Natural killer cell (primary cell): ENCODE measurements at places on chromosomes 7 and 10. TPM values are rescaled to one million over a fixed set of nuclear protein-coding genes. Genes with fewer than 3 reads are reported as not detected.
A peak's percentile ranks its signal among the peaks of the same experiment; 100 is the strongest.

Gene CHN2
- 40.6 TPM for total RNA-seq

Gene HTR5A
- total RNA-seq, result not detected

Gene TRIM50
- not detected for total RNA-seq

Gene ANLN
- total RNA-seq, result 2.0 TPM

Gene CLCN1
- 0.19 TPM for total RNA-seq

Gene FAM131B
- 2.3 TPM for total RNA-seq

Gene GPC2
- 2.4 TPM for total RNA-seq

Gene SSC4D
- not detected for total RNA-seq

DNA sequence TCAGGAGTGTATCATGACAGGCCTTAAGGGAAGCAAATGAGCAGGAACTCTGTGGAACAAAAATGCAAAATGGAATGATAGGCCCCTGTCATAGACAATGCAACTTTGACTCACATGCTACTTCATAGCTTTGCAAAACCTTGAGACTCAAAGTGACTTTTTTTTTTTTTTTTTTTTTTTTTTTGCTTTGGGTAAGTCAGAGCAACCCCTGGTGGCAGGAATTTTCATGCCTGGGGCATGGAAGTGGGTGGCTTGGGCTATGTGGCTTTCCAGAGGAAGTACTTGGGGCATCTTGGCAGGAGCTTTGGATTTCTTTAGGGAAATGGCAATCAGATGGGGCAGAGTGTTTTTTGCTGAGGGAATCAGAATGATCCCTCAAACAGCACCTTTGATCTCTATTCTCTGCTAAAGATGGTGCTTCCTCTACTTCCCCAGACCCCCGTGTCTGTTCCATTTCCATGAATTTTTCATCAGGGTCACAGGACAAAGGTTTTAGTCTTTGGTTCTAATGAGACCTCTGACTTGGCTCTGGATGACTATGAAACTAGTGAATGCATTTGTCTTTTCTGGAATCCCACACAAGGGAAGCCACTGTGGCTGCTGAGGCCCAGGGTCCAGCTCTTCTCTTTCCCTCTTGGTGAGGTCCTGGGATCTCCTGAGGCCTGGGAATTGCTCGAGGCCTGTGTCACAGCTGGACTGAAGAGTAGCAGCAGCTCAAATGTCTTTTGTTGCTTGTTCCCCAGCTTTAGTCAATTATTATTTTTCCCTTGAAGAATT lies 62.8 kb downstream of the TACC2 start:
- no peak for DNase-seq

GRCh38 chr10:72935361-72935760 lies 19.2 kb downstream of the PLA2G12B start:
- no peak for DNase-seq

- no peak for DNase-seq
These were observed 111.2 kb downstream of the ZMIZ1 start for GRCh38 chr10:79179957-79180309.

GRCh38 chr10:121245754-121246153 lies 352.5 kb downstream of the FGFR2 start:
- DNase-seq, result no peak

DNA sequence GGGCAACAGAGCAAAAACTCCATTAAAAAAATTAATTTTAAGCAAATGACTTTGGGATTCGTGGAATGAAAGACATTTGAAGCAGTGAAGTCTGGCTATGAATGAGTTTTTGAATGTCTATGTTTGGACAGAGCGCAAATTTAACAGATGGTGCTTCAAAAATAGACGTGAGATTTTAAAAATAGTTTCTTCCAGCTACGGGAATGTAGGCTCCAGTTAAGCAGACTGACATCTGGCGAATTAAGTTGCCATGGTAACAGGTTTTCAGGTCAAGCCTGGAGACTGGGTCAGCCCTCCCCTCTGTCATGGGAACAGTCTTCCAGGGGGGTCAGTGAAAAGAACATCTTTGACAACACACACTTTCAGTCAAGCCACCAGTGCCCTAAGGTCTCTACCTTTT lies 62.0 kb downstream of the MYOF start:
- DNase-seq, result no peak

GRCh38 chr7:25244254-25245033 lies 16.2 kb upstream of the NPVF start:
- DNase-seq, result no peak

DNA sequence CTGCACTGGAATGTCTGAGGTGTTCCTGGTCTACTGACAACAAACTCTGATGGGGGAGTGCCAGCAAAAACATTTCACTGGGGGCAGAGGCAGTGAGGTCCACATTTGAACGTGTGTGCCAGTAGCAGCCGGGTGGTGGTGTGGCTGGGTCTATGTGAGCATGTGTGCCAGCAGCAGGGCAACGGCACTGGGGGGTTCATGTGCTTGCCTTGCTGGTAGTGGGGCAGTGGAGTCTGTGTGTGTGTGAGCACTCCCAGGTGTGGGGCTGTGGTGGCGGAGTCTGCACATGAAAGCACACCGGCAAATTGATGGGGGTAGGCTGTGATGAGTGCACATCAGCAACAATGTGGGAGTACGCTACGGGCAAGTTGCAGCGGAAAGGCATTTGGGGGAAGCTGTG lies 49.4 kb upstream of the SORCS1 start:
- no peak for DNase-seq

DNA sequence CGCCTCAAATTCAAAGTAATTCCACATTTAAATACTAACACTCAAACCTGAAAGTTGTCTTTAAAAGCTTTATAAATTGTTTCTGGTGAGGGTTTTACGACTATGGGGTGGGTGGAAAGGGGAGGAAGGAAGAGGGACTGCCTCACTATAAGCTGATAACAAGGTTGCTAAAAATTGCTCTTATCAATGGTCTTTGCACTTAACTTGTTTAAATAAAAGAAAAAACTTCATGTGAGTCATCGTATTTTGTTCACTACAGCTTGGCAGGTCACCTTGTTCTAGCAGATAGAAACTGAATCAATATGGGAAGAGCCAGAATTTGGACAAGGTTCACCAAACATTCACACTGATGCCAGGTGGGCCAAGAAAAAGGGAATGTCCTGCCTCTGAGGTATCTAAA lies 129.2 kb downstream of the TES start:
- no peak for DNase-seq

- DNase-seq, result no peak
These were observed 27.9 kb downstream of the GNG11 start for GRCh38 chr7:93949423-93949822.

DNA sequence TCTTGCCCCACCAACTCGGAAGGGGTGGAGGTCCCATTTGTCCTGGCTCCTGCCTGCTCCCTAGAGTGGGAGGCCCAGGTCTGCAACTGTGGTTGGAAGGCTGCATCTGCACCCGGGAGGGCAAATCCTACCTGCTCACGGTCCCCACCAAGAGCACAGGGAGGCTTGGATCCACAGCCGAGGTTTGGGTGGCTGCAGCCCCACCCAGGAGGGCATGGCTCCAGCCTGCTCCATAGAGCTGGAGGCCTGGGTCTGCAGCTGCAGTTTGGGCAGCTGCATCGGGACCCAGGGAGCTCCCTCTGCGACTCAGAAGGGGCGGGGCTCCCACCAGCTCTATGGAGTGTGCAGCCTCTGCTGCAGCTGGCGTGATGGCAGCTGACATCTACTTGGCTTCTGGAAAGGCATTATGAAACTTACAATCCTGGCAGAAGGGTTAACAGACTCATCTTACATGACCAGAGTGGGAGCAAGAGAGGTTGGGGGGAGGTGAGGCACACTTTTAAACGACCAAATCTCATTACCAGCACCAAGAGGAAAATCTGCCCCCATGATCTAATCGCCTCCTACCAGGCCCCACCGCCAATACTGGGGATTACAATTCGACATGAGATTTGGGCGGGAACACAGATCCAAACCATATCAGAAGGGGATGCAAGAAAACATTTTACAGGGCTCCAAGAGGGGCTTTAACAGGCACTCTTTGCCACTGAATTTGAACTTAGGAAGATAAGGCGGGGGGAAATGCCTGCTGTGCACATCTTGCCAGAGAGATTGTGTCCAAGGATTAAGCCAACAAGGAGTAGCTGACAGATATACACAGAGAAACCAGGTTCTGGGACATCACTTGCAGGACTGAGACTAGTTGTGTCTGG lies 8.2 kb upstream of the BLVRA start:
- DNase-seq, result no peak

DNA sequence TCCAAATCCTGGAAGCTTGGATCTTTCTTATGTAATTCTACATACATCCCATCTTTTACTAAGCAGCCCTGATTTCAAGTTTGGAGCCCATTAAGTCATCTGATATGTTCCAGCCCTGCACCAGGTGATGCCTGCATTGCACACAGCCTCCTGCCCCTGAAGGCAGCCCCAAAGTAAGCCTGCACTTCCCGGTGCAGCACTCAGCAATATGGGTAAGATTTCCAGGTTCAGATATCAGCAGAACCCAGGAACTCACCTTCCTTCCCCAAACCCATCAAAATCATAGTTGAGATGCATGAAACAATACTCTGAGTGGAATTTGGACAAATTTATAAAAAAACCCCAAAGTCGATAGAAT lies 333 bp upstream of the DDC start:
- no peak for DNase-seq

- no peak for DNase-seq
These were observed 51.1 kb upstream of the C1GALT1 start for GRCh38 chr7:7131273-7131672.

DNA sequence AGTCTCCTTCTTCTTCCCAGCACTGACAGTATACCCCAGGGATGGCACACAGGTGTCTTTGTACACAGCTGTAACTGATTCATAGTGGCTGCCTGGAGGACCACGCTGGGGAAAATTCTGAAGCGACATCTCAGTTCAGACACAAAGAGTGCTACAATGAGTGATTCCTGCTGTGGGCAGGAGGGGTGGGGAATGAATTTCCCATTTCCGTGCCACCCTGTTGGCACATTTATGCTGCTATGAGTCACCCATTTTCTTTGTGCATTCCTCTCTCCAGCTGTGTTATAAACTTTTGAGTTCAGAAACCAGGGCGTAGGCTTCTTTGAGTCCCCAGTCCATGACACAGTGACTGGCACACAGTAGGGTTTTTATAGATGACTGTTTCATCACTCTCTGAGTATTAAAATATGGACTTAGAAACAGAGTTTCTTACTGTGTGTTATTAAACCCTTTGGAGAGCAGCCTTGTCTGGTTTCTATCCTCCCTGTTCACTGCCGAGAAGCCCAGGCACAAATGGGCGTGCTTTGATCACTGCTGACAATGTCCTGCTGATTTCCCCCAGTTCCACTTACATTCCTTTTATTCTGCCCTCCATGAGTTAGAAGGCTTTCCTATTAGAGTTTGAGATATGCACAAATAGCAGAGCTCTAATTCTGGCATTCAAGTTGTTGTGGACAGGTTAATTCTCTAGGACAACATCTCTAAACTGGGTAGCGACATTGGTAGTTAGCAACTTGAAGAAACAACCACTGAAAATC lies 24.0 kb upstream of the NPS start:
- DNase-seq, result no peak

- DNase-seq, result no peak
These were observed 249.4 kb downstream of the COBL start for GRCh38 chr7:51067258-51067657.

DNA sequence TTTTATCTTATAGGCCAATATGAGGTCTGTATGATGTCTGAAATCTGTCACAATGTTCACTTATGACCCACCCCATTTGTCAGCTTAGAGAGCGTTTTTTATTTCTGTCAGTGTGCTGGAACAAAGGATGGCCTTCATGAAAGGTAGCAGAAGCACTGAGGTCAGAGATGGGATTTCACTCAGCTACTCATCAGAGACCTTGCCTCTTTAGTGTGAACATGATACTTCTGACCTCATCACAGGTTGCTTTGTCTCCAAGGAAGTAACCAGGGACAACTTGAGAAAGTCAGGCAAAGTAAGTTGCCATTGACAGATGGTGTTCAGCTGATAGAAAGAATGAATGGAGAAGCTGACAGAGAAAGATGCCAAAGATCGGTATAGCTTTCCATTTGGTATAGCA lies 16.3 kb downstream of the YAE1 start:
- DNase-seq, result no peak

DNA sequence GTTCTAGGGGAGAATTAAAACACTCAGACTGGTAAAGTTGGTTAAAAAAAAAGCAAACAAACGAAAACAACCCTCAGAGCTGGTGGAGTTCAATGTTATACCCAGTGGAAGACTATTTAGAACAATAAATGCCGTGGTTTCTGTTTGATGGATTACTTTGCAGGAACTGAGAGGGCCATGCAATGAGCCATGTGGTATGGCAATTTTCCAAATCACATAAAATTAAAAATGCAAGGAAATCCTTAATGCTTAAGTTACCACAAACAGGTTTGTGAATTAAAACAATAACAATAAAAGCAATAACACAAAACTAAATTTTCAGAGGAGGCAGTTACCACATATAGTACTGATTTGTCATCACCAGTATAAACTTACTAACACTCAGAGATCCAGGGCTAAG lies 96.9 kb downstream of the RTKN2 start:
- no peak for DNase-seq

DNA sequence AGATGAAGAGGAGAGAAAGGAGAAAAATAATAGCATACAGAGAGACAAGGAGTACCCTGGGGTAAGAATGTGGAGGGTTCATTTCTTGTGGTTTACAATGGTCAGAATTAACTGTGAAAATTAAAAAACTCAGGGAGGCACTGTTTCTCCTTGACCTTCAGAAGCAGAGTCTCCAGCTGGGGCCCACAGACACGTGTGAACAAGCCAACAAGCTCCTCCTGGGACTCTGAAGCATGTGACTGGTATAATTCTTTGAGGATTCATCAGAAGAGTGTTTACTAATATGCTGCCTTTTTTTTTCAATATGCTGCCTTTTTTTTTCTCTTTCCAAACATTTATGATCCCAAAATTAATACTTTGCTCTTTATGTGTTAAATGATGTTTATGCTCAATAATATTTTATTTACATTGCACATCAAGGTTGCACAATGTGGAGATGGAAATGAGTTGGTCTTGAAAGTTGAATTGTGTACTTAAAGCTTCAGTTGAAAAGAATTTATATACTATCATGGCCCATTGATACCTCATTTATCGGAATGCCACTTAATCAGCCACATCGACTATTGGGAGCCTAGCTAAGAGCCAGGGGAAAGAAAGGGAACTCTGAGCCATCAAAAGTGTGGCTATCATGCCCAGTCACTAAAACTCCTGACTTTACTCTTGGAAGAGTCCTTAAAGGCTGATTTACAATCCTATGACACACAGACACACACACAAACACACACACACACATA lies 134.7 kb upstream of the RHOBTB1 start:
- DNase-seq, result no peak

DNA sequence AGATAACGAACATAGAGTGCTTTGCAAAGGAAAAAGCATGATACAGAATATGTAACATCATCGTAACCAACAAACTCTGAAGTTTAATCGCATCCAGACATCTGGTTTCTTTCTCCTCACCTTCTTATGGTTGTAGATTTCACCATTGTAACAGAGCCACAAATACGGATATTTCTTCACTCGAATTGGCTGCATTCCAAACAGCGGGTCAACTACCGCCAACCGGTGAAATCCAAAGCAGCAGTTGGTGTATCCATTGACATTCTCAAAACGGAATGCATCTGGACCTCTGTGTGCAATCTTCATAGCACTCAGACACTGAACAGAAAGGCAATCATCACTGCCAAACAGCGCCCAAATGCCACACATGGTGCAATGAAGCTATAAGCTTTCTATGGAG lies 3.4 kb downstream of the ASNS start:
- DNase-seq, result no peak

- peak; percentile 85 for DNase-seq
These were observed 11.4 kb downstream of the SERPINE1 start for GRCh38 chr7:101138213-101138870.

- DNase-seq, result no peak
These were observed 132.0 kb downstream of the WNT2 start for GRCh38 chr7:117190746-117191435.

GRCh38 chr7:139871820-139872219 lies 42.8 kb downstream of the TBXAS1 start:
- DNase-seq, result no peak

- no peak for DNase-seq
These were observed 315.3 kb downstream of the SNX13 start for GRCh38 chr7:17625043-17625442.
